Stimulated activated CD8-positive, alpha-beta memory T cell treated with anti-CD3 and anti-CD28 coated beads, Interleukin-15, amount 100 ng/mL, for 48 hours (primary cell): ENCODE measurements at places on chromosomes 2 and 18.

- no peak for DNase-seq
Observed at GRCh38 chr2:128644718-128645256, 326.1 kb upstream of the HS6ST1 start.

- DNase-seq: no peak
Observed at GRCh38 chr2:49973436-49973835, 819.1 kb upstream of the FSHR start.

DNA sequence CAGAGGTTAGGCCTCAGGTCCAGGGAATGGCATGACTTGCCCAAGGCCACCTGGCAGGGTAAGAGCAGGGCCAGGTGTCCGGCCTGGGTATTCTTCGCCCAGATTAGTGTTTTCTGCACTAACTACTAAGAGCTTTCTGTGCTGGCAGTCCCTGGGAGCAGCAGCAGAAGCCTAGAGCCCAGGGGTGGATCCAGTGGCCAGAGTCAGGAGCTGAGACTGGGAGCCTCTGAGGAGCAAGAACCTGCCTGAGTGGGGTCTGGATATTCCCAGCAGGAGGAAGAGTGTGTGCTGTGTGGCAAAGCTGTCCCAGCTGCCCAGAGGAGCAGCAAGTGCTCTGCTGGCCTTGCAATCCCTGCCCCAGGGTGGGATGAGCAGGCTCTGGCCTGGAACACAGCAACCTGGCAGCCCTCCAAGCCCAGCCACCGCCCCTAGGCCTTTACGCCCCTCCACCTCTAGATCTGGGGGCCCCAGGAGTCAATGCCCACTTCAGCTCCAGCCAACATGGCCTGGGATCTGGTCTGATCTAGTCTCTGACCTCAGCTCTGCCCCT lies 30.7 kb upstream of the GPAT2 start:
- DNase-seq: no peak

GRCh38 chr2:107072150-107072940 lies 186.4 kb upstream of the ST6GAL2 start:
- DNase-seq: no peak

DNA sequence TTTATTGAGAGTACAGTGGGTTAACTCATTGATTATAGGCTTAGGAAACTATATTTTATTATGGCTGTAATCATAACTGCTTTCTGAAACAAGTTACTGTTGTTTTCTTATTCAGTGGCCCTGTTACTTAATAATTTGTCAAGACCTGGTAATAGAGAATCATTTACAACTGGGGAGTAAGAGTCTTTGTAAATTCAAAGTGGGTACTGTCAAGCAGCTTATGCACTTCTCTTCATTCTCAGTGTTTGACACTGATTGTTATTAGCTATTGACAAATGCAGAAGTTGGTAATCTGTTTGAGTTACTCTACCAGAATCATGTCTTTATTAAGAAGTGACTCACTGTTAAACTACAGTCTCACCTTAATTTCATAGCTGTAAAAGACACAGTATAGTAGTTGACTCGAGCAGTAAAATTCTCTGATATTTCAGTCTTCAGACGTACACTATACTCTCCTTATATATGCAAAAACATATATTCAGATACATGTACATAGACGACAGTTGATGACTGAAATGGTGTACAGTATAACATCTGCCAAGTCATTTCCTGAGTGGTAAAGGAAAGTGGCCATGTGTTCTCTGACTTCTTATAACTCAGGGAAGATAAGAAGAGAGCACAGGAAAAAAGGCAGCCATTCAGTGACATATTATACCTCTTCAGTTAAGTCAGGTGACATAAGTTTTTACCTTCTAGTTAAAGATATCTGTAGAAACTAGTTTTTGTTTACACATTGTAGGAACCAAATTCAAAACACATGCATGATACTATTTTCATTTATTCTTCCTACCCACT lies 36.0 kb upstream of the TTC27 start:
- no peak for DNase-seq

DNA sequence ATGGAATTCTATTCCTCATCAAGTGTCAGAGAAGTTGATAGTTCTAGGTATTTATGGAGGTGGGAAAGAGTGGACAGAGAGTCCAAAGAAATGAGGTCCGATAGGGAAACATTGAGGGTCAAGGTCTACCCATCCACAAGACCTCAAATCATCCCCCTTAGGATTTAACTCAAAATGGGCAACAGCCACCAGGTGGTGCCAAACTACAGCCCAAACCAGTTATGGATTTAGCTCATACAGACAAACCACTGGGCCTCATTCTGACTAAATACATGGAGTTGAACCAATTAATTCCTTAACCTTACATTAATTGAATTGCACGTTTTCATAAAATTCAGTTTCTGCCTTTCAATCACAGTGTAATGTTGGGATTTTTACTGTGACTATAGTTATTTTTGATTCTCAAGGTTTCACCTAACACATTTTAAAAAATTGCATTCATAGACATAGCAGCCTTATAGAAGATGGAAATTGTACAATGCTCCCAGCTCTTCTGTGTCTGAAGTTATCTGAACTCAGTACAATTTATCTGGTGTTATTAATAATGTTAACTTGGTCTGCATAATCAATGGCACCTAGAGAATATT lies 98.2 kb upstream of the HNMT start:
- DNase-seq: peak; percentile 6

DNA sequence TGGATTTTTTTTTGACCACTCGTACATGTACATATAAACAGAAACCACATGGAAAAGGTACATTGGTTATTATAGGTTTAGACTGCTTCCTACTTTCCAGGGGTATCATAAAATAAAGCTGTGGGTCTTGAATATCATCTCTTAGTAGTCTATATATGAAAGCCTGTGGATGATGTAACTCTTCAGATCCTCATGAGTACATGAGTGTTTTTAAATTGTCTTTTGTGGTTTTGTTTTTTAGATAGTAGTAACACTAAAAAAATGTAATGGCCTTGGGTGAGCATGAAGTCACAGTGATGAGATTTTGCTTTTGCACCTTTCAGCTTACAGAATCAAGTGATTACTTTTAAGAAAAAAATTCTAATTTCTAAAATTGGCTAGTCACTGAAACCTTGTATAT lies 80.2 kb downstream of the RAB3GAP1 start:
- DNase-seq: no peak

DNA sequence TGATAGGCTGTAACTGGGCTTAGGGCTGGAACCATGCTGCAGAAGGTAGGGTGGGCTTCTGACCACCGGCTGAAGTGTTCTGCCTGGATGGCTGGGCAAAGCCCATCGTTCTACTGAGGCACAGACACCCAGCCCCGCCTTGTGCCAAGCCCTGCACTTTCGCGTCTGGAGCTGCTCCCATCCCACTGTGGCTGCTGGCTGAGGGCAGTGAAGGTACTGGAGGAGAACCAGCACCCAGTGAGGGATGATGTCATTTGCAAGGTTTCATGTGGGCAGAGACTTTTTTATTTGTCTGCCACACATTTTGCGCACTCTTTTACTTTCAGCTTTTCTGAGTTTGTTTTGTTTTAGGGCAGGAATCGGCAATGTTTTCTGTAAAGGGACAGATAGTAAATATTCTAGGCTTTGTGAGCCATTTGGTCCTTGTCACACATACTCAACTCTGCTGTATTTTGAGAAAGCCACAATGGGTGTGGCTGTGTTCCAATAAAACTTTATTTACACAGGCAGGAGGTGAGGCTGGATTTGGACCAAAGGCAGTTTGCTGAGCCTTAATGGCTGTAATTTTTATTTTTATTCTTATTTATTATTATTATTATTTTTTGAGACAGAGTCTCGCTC lies 85.6 kb downstream of the ASB1 start:
- DNase-seq: no peak

DNA sequence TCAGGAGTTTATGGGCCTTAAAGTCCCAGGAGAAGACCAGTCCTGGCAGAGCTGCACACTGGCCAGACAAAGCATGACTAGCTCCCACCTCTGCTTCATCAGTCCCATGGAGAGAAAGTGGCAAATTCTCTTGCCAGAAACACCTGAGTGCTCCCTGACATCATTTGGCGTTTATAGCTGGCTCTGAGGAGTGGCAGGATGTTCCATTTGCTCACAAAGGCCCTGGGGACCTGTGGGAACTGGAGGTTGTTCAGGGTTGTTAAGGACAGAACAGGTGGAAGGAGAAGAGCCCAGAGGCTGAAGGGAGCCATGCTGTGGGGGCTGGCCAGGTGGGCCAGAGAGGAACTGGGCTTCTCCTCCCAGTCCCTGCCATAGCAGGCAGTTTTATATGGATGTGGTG lies 56.1 kb downstream of the RPL37A start:
- DNase-seq: no peak

GRCh38 chr2:156615836-156616322 lies 179.7 kb downstream of the GPD2 start:
- no peak for DNase-seq

DNA sequence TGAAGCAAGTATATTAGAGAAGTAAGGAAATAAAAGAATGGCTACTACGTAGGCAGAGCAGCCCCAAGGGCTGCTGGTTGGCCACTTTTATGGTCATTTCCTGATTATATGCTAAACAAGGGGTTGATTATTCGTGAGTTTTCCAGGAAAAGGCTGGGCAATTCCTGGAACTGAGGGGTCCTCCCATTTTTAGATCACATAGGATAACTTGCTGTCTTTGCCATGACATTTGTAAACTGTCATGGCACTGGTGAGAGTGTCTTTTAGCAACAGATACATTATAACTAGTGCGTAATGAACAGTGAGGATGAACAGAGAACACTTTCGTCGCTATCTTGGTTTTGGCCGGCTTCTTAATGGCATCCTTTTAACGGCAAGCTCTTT lies 2.6 kb upstream of the UBE2F start:
- no peak for DNase-seq

GRCh38 chr18:5527603-5528002 lies 16.2 kb downstream of the EPB41L3 start:
- no peak for DNase-seq

GRCh38 chr2:133326652-133327397 lies 241.4 kb downstream of the NCKAP5 start:
- no peak for DNase-seq

GRCh38 chr2:112254466-112255240 lies at the start of gene ZC3H8:
Gene ZC3H8 (minus strand): TSS chr2:112255042. CDS start chr2:112254981, 61 bp downstream.
- peak; percentile 95 for DNase-seq

- no peak for DNase-seq
Observed at GRCh38 chr18:51120809-51121596, 76.5 kb downstream of the MEX3C start.

- DNase-seq: no peak
Observed at GRCh38 chr2:240195316-240195861, 54.9 kb upstream of the OTOS start.

DNA sequence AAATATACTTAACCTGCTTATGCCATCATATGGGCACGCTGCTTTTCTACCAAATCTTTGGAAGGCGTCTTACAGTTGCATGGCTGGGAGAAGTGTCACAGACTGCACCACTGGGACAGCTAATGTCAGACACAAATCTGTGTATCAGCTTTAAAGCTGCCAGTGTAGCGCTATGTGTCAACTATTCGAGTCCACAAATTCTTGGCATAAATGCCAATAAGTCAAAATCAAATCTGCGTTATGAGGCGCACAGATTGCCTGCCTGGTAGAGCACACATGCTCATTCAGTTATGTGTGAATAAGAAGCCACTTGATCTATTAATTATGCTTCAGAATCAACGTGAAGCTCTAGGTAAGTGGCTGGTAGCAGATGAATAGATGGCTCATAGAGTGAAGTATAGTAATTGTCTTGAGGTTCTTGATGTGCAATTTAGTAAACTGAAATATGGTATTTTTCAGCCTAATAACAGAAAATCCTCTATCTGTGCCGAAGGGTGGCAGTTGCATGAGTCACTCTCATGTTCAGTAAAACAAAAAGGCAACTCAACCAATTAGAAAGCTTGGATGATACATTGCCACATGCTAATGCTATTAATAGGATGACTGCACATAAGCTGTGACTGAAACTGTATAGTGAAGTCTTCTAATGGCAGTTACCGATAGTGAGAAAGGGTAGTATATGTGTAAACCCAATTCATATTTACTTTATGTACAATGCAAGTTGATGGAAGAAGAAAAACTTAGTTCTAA lies 52.0 kb downstream of the DCC start:
- DNase-seq: no peak

DNA sequence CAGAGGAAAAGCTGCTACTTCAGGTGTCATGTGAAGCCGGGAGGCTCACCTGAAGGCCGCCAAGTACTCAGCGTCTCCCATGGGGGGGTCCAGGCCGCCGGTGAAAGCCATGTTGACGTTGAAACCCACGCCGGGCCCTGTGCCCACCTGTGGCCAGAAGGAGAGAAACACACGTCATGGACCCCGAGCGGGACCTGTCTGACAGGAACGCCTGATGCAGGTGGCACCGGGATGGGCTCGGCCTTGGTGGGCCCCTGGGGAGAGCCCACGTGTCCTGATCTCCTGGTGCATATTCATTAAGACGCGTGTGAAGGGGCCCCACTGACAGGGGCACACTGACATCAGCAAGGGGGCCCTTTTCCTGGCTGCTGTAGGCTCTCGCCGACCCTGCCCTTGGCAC lies 233.2 kb downstream of the TWIST2 start:
- DNase-seq: no peak

DNA sequence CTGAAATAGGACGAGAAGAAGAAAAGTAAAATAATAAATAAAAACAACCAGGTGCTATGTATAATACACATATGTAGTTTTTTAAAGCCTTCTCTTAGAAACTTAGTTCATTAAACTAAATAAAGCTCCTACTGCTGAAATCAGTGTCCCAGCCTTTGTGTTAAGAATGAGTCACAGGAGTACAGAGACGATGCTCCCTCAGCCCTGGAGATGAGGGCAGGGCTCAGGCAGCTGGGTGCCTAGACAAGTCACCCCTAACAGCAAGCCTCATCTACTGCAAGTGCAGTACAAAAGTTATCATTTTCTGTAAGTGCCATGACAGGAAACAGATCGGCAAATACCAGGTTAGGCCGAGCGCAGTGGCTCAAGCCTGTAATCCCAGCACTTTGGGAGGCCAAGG lies 18.2 kb downstream of the KIDINS220 start:
- DNase-seq: no peak

DNA sequence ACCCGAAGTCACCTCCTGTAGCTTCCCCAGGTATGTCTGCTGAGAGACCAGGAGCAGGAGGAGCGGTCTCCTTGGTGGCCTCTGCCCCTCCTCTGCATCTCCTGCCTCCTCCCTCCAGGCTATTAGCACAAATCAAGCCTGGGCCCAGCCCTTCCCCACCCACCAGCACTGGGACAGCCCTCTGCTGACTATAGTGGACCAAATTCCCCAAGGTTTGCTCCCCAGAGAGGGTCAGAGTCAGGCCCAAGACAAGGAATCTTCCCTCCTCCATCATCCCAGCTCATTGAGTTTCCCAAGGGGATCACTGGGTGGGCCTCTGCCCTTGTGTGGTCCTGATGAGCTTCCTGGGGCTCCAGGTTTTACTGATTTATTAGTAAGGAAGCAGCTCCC lies 62.1 kb downstream of the EMILIN2 start:
- no peak for DNase-seq

DNA sequence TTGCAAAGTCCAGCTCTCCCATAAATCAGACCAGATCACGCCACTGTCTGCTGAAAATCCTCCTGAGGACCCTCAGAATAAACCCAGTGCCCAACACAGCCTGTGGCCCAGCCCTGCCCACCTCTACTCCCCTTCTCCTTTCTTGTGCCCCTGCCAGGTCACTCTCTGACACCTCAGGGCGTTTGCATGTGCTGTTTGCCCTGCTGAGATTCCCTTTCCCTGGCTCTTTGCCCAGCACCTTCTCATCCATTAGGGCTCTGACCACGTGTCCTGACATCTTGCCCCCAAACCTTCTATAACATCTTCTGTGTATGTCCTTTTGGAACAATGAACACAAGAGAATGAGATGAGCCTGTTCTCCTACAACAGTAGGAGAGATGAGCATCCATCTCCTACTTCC lies 18.5 kb upstream of the NMUR1 start:
- no peak for DNase-seq

- no peak for DNase-seq
Observed at GRCh38 chr18:31630549-31630948, 38.9 kb downstream of the TTR start.
